Stimulated activated CD8-positive, alpha-beta memory T cell treated with anti-CD3 and anti-CD28 coated beads, Interleukin-4, amount 100 ng/mL, for 1 hour (primary cell): ENCODE measurements at places on chromosomes 4 and X.

DNA sequence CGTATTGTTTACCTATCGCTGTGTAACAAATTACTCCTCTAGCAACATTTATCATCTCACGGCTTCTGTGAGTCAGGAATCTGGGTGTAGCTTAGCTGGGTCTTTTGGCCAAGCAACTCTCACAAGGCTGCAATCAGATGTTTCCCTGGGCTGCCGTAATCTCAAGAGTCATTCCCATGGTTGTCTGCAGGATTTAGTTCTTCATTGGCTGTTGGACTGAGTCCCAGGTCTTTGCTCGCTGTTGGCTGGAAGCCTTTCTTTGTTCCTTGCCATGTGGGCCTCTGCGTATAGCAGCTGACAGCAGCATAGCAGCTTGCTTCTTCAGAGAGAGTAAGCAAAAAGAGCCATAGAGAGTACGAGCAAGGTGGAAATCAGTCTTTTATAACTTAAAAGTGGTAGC is 16.8 kb downstream of the POLR2B start:
- DNase-seq: no peak

GRCh38 chr4:100983426-100983825 is 363.9 kb downstream of the PPP3CA start:
- DNase-seq: no peak

- DNase-seq: no peak
Observed at GRCh38 chrX:142089193-142089592, 115.9 kb downstream of the MAGEC2 start.

- no peak for DNase-seq
Observed at GRCh38 chr4:76562161-76562560, 127.1 kb downstream of the SHROOM3 start.

- DNase-seq: no peak
Observed at GRCh38 chrX:39853417-39854030, 244.2 kb downstream of the BCOR start.

DNA sequence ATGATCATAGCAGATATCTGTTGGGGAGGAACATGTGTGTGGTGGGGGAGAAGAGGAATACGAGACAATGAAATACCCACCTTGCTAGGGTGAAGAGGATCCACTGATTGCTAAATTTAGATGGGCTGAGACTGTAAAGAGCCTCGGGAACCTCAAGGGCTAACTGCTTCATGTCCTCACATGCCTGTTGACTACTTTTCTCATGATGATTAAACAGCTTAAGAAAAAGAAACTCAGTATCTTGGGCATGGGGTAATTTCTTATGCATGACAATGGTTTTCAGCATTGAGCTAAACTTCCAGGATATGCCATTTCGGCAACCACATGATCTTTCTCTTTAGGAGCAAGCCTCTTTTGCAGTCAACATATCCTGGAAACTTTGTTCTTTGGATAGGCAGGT is 3.9 kb upstream of the LNX1 start:
- DNase-seq: no peak

DNA sequence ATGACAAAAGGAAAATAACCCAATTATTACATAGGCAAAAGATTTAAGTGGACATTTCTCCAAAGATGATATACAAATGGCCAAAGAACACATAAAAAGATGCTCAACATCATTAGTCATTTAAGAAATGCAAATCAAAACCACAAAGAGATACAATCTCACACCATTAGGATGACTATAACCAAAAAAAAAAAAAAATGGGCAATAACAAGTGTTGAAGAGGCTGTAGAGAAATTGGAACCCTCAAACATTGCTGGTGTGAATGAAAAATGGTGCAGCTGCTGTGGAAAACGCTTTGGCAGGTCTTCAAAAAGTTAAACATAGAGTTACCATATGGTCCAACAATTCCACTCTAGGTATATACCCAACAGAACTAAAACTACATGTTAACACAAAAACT is 5.6 kb upstream of the PRDX4 start:
- DNase-seq: no peak

DNA sequence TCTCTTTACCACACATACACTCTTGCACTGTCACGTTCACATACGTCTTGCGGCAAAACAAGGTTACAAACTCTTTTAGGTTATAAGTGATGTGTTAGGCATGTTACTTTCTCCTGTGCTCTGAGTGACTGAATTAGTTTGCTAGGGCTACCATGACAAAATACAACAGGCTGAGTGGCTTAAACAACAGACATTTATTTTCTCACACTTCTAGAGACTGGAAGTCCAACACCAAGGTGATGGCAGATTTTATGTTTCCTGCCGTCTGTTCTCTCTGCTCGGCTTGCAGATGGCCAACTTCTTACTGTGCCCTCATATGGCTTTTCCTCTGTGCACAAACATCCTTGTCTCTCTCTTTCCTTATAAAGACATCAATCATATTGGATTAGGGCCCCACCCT is 1224.3 kb upstream of the TENM3 start:
- DNase-seq: no peak

- DNase-seq: no peak
Observed at GRCh38 chr4:5843573-5844530, 49.0 kb downstream of the CRMP1 start.

DNA sequence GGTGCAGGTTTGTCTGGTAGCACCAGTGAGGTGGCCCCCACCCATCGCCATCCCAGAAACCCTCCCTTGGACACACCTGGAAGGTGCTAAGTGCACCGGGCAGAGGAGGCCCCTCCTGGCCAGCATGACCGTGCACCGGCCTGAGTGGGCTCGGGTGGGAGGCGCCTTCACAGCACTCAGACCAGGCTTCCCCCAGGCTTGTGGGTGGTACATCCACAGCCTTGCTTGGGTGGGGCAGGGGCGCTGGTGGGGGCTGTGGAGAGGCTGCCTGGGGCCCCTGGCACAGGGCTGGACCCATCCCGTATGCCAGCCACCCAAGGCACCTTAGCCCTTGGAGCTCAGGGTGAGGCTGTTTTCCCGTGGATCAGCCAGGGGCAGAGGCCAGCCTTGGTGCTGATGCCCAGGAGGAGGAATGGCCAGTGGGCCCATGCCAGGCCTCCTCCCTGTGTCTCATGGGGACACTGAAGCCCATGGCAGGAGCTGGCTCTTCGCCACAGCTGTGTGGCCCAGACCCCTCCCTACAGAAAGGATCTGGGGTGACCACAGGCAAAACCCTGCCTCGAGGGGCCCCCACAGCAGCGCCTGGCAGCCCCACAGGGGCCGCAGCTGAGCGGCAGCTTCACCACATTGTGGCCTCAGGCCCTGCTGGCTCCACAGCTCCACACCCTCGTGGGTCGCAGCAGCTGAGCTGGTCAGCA is 21.4 kb downstream of the NKX1-1 start:
- DNase-seq: no peak

- DNase-seq: no peak
Observed at GRCh38 chr4:63155561-63155960, 1253.7 kb downstream of the TECRL start.

GRCh38 chr4:95507147-95507546 is 41.6 kb downstream of the UNC5C start:
- no peak for DNase-seq

DNA sequence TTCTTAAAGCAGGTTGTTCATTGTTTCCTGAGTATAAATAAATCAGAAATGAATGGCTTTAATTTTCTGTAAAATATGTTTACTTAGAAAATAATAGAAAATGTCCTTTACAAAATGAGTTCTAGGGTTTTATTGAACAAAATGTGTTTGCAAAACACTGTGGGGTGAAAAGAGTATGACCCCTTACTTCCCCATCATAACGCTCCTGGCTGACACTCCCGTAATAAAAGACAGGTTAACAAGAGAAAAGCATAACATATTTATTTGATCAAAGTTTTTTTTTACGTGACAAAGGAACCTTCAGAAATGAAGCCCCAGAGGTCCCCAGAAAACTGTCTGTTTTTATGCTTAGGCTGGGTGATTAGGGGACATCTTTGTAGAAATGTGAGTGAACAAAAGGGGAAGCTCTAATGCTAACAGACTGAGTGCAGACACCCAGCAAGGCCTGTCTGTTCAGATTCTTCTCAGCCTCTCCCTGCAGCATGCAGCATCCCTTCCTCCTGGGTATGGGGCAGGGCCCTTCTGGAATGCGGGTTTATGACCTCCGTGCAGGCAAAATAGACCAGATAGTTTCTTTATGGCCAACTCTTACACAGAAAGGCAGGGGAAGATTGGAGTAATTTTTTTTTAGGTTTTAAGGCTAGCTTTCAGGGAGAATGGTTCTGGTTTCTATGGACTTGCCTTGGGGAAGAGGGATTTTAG is 26.1 kb downstream of the ZFP42 start:
- DNase-seq: no peak

- DNase-seq: no peak
Observed at GRCh38 chrX:42720209-42720608, 57.8 kb downstream of the PPP1R2C start.
